CD8-positive, alpha-beta memory T cell (primary cell): ENCODE measurements at places on chromosomes 5 and 9.

- no peak for DNase-seq
Measured at GRCh38 chr5:16803831-16804230, 132.3 kb downstream of the MYO10 start.

DNA sequence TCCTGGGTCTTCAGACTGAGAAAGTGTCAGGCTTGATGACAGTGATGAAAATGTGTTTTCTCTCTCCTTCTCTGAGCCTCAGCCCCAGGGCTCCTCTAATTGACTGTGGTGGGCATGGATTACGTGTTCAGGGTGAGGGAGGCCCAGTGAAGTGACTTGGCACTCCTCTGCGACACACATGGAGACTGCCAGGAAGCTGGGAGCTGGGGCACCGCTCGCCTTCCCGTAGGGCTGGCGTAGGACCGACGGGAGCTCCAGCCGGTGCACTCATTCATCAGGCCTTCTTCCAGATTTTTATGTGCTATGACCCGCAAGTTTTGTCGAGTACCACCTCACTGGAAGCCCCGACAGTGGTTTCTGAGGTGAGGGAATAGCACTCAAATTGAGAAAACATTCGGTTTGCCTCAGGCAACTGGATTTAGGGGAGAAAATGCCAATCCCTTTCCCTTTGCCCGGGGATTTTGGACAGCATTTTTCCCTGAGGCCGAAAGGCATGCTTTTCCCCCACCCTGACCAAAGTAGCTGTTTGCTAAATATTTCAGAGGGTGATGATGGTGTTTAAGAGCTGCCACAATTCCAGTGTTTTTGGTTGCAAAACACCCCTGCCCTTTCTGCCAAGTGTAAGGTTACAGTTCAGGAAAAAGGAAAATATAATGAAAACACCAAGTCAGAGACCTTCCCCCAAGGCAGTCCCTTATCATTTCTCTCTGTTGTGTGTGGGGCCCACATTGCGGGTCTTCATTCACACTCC is 83.7 kb downstream of the PCSK5 start:
- DNase-seq, result no peak

DNA sequence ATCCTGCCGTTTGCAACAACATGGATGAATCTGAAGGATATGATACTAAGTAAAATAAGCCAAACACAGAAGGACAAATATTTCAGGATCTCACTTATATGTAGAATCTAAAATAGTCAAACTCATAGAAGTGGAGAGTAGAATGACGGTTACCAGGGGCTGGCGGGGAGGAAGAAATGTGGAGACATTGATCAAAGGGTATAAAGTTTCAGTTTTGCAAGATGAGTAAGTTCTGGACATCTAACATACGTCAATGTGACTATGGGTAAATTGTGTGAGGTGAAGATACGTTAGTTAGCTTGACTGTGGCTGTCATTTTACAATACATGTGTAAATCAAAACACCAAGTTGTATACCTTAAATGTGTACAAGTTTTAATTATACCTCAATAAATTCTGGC is 200.3 kb downstream of the SNX18 start:
- DNase-seq, result no peak

DNA sequence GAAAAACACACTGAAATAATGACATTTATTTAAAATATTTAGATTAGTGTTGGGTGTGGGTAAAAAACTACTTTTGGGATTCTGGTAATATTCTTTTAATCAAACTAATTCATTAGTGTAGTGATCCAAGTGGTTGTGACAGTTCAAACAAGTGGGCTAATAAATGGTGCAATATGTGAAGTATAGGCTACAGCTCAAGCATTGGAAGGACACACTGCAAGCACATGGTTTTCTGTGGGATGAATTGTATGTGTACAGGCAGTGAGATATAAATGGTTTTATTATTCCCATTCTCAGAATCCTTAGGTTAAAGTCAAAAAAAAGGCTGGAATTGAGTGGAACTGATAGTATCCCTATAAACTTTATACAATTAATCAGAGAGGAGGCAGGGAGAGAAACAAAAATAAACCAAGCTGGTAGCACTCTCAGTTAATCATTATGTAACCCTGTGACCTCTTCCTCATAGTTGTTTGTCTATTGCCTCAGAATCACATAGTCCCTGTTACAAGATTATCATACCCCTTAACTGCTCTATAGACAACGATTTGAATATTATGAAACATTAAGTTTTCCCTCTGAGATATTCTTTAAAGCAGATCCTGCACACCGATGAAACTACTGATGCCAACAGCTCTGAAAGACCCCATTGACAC is 1755.4 kb upstream of the ACO1 start:
- no peak for DNase-seq
